ENCODE measurements at places on chromosomes 7 and 10.
A peak's percentile ranks its signal among the peaks of the same experiment; 100 is the strongest.

GRCh38 chr7:37187179-37187578, 261.5 kb downstream of the ELMO1 start:
- DNase-seq: no peak

DNA sequence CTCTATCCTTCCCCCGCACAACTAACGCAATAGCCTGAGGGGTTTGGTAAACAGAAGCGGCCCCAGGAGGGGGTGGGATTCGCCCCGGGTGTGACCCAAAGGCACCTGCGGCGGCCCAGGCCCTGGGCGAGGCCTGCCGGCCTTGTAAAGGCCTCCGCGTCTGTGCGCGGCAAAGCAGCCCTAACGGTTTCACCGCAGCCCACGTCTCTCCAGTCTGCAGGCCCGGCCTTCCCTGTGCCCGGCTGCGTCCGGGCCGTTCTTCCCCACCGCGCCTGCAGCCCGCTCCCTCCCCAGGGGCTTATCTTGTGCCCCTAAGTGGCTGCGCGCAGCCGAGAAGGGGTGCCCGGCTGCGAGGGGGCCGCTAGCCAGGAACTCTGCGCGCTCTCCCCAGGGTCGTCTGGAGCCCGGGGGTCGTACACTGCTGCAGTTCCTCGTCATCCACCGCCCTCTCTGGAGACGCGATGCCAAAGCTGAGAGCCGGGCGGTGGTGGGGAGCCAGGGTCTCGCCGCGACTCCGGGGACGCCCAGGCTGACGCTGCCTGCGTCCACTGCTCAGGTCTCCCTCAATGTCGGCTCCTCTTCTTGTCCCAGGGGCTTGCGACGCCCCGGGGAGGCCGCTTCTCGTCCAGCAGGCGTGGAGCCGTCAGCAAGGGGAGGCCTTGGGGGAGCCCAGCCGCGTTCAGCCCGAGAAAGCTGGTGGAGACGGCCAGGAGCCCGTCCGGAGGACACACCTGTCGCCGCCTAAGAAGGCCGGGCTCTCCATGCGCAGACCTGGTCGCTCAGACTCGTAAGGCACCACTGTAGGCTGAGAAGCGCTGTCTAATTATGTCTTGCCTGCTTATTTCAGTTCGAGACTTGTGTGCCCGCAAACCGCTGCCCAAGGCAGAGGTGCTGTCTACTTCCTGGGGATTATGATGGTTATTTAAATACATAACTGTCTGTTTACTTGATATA, 132.3 kb downstream of the SPAG6 start:
- DNase-seq: peak; percentile 34

GRCh38 chr7:69090936-69091335, 507.3 kb upstream of the AUTS2 start:
- DNase-seq: no peak

DNA sequence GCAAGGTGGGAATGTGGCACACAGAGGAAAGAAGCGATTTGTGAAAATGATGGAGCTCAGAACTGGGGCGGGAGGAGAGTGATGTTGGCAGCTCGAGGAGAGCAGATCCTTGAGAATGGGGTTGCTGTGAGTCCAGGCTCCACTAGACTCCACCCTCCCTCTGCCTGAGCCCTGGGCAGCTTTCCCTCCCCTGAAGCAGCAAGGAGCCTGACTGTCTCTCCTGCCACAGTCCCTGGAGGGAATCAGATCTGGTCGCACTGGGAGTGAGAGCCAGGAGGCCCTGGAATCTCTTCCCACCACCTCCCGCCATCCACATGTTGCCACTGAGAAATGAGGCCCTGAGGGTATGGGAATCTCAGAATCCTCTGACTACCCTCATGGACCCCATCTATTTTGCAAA, 362.7 kb downstream of the PLXNA4 start:
- DNase-seq: no peak

GRCh38 chr10:96982149-96982930, 150.2 kb downstream of the LCOR start:
- no peak for DNase-seq

DNA sequence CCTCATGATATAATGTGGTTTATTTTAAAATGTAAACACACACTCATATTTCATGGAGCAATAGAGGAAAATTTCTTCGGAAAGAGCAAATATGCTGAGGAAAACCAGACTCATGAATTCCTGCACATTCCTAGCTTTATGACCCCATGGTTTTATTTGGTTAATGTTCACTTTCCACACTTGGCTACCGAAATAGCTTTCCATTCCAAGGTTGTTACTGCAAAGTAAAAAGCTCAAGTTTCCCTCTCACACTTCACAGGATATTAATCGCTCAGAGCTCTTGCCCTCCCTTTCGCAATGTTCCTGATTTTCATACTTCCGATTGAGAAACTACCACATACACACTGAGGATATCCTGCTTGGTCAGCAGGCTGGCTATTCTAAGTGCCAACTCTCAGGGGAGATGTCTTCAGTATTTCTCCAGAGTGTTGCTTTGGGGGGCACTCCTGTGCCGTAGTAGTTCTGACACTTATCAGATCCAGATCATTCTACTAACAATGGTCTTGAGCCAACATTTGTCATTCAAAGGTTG, 77.5 kb upstream of the STEAP1B start:
- no peak for DNase-seq

GRCh38 chr7:112001091-112001826, 204.9 kb downstream of the DOCK4 start:
- DNase-seq: no peak

Data from erythroblast (primary cell).